ENCODE measurements at places on chromosomes 5 and 9.

DNA sequence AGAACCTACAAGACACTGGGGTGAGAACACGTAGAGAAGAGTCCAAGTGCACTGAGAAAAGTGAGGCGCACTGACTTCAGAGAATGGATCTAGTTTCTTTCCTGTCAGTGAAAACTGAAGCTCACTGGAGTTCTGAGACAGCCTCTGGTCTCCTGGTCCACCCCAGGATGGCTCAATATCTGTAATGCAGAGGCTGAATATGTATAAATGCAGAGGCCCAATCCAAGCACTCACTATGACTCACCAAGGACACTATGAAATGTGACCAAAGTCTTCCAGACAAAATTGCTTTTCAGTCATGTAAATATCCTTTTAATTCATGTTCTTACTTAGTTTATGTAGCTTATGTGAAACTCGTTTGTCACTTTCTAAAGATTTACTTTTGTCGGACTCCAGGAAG is 53.8 kb downstream of the NFIB start:
- no peak for DNase-seq

GRCh38 chr9:131264231-131264630 is 12.1 kb downstream of the FAM78A start:
- no peak for DNase-seq

- no peak for DNase-seq
These were observed 576 bp downstream of the ALDOB start for GRCh38 chr9:101434998-101435397.

- DNase-seq: no peak
These were observed 664 bp upstream of the RAB3C start for GRCh38 chr5:58582019-58582802.

GRCh38 chr9:97397220-97397619 is 14.7 kb upstream of the TDRD7 start:
- no peak for DNase-seq

- DNase-seq: no peak
These were observed 35.7 kb upstream of the LURAP1L start for GRCh38 chr9:12739014-12739652.

- no peak for DNase-seq
These were observed 15.4 kb upstream of the SNX2 start for GRCh38 chr5:122759241-122760070.

GRCh38 chr9:34098307-34098706 is 28.2 kb downstream of the DCAF12 start:
- no peak for DNase-seq

GRCh38 chr5:73266176-73266738 is 93.3 kb downstream of the TMEM174 start:
- no peak for DNase-seq
